ENCODE measurements at places on chromosomes 1 and 21. TPM values are rescaled to one million over a fixed set of nuclear protein-coding genes. Genes with fewer than 3 reads are reported as not detected.

Gene HHAT
- total RNA-seq = 2.3 TPM

Gene LENEP
- 0.67 TPM for total RNA-seq

Gene ADORA3
- total RNA-seq = not detected

Gene CCT8
- 160 TPM for total RNA-seq

Gene ATP1A4
- not detected for total RNA-seq

All from Panc1 (cell line).